ENCODE measurements at places on chromosomes 5 and 9.

- DNase-seq = no peak
Measured at GRCh38 chr9:3760031-3760430, 234.2 kb upstream of the RFX3 start.

DNA sequence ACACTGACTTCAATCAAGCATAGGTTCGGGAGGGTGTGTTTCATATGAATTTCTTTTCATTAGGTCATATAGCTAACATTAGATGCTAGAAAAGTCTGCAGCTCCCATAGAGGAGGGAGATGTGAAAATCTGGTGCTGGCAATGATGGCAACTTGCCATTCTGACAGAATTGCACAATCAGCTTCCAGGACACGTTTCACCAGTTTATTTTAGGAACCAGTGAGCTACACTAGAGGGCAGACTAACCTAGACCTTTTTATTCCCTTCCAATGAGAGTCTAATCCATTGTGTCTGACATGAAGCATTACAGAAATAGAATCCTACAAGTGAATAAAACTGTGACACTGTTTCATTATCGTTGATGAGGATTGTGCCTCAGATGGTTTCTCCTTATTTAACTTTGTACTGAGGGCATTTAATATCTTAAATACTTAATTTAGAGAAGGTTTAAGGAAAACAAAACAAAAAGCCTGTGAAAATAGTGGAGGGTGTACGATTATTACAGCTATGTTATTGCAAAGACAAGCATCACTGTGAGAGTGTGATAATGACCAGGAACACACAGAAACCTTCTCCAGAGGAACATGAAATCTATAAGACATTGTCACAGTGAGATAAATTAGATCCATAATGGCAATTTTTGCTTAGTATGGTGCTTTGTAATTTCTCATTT is 363.3 kb upstream of the RPS23 start:
- DNase-seq = peak; percentile 82

GRCh38 chr9:88980740-88981203 is 10.5 kb upstream of the S1PR3 start:
- peak; percentile 81 for DNase-seq

DNA sequence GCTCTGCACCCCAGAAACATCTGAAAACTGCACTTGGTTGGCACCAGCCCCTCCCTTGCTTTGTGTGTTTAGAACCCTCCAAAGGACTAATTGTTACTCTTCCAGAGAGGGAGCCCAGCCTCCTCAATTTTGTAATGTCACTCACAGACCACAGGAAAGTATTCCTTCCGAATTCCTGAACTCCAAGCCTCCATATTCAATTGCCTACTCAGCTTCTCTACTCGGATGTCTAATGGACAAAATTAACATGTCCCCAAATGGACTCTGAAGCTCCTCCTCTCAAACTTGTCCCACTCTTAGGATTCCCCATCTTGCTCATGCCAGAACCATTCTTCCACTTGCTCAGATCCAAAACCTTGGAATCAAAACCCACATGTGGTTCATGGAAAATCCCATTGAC is 3.9 kb upstream of the TMEM171 start:
- no peak for DNase-seq

DNA sequence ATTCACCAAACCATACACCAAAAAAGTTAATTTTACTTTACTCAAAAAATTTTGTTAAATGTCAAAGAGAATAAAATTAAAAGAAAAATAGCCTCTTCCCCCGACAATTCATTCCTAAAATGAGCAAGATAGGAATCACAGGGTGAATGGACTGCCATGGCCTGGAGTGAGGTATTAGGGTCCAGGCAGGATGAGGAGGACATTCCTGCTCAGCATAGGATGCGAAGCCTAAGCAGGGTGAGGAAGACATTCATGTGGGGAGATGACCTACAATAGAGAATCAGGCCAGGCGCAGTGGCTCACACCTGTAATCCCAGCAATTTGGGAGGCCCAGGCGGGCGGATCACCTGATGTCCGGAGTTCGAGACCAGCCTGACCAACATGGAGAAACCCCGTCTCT is 8.4 kb downstream of the NUDCD2 start:
- DNase-seq = no peak

DNA sequence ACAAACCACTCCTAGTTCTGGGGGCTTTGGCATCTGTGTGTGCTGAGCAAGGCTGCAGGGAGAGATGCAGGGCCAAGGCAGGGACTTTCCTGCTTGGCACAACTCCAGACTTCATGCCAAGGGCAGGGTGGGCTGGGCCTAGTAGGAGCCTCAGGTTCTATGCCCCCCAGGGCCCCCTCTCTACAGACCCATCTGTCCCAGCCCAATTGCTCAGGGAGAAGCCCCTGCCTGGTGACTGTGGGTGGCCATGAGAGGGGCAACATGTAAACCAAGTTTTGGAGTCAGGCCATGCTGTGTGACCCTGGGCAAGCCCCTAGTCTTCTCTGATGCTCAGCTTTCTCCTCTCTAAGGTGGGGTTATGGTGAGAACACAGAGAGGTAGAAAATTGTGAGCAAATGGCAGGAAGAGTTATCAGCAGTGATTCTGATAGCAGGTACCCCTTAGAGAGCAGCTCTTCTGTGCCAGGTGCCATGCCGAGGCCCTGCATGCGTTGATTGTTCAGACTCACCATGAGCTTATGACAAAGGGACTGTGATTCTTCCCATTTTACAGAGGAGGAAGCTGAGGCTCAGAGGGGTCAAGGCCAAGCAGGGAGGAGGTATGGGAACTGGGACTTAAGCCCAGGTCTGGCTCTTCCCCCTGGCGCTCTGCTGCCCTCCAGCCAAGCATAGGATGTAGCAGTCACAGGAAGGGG is 5.2 kb downstream of the OLFML2A start:
- no peak for DNase-seq

GRCh38 chr9:117715411-117715989 is 11.3 kb downstream of the TLR4 start:
- DNase-seq = no peak

DNA sequence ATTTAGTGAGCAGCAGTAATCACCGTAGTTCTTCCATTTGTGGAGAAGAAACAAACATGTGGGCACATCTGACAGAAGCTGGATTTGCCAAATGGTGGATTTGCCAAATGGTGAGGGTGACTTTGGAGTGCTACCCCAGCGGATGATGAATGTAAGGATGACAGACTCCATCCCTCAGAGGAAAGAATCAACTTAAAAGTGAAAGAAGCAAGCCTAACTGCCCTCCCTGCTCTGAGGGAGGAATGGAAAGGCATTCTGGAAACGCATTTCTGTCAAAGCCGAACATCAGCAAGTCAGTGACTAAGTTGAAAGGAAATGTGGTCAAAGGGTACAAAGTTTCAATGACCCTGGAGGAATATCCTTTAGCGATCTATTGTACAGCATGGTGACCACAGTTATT is 143.5 kb downstream of the GPBP1 start:
- no peak for DNase-seq

- DNase-seq = no peak
Measured at GRCh38 chr5:72108202-72109061, 1.2 kb downstream of the MAP1B start.

- no peak for DNase-seq
Measured at GRCh38 chr5:147780924-147781573, 1.5 kb downstream of the JAKMIP2 start.

DNA sequence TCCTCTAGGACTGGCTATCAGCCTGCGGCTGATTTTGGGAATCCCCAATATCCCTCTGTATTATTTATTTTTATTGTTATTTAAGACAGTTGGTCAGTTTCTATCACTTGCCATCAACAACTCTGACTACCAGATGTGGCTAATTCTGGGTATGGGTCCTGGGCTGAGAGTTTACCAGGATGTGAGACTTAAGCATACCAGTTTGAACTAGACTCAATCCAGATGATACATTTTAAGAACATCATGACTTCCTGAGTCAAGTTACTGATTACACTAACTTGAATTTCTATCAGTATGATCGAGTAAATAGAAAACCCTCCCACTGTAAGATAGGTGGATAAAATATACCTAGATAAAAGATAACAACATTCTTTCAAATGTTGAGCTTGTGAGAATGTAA is 634.0 kb downstream of the MAT2B start:
- DNase-seq = no peak

DNA sequence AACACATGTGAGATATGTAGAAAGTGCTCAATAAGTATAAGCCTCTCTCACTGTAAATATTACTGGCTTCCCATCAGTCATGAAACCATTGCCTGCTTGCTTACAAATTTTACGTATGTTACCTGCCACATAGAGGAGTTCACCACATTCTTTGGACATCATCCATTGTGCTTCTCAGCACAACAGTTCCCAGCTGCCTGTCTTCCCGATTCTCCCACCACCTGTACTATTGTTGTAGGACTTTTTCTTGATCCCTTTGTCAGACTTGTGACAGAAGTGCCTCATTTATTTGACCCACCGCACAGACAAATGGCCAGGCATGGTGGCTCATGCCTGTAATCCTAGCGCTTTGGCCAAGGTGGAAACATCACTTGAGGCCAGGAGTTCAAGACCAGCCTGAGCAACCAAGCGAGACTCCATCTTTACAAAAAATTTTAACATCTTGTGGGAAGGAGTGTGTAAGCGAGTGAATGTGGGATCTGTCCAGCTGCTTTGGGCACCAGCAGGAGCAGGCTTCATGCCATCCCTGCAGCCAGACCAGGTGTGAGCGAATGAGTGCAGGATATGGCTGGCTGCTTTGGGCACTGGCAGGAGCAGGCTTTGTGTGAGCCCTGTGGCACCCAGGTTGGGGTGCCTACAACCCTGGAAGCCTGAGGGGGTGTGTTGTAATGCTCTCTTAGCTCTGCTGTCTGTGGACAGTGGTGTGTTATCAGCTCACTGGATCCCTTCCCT is 139.9 kb upstream of the ELL2 start:
- DNase-seq = no peak

- DNase-seq = no peak
Measured at GRCh38 chr9:135326141-135326540, 153.4 kb upstream of the PPP1R26 start.

DNA sequence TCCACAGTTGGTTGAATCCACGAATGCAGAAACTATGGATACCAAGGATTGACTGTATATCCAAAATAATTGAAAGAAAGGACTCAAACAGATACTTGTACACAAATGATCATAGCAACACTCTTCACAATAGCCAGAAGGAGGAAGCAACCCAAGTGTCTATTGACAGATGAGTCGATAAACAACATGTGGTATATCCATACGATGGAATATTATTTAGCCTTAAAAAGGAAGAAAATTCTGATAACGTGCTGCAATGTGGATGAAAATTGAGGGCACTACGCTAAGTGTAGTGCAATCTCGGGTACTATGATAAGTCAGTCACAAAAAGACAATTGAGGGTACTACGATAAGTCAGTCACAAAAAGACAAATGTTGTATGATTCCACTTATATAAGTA is 83.6 kb upstream of the CPEB4 start:
- DNase-seq = no peak

DNA sequence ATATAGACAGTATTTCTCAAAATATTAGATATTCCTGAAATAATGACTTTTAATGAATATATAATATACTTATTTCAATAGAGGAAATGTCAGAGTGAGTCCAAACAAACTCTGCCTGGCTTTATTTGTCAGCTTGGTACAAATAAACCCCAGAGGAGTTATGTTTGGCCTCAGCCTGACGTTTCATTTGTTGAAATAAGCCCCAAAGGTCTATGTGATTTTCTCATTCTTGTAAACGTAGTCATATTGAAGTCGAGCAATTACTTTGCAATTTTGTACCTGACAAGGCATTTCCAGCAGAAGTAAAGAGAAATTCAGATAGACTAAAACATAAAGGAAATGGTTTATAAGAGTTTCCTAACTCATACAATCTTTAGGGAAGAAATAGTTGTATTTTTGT is 57.9 kb downstream of the MCCC2 start:
- DNase-seq = no peak

DNA sequence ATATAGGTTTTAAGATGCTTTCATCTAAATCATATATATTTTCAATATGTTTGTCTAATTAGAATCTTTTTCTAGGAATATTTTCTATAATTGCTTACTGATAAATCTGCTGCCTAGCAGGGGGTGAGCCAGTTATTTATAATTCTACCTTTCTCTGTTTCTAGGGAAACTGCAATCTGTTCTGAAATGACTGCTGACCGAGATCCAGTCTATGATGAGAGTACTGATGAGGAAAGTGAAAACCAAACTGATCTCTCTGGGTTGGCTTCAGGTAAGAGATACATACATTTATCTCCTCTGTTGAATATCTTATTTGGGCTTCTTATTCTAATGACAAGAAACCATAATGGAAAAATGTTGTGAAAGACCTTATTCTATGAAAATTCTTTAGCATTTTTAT is 127.3 kb downstream of the XRCC4 start:
- DNase-seq = no peak

GRCh38 chr5:97111004-97111403 is 31.4 kb downstream of the LIX1 start:
- no peak for DNase-seq

DNA sequence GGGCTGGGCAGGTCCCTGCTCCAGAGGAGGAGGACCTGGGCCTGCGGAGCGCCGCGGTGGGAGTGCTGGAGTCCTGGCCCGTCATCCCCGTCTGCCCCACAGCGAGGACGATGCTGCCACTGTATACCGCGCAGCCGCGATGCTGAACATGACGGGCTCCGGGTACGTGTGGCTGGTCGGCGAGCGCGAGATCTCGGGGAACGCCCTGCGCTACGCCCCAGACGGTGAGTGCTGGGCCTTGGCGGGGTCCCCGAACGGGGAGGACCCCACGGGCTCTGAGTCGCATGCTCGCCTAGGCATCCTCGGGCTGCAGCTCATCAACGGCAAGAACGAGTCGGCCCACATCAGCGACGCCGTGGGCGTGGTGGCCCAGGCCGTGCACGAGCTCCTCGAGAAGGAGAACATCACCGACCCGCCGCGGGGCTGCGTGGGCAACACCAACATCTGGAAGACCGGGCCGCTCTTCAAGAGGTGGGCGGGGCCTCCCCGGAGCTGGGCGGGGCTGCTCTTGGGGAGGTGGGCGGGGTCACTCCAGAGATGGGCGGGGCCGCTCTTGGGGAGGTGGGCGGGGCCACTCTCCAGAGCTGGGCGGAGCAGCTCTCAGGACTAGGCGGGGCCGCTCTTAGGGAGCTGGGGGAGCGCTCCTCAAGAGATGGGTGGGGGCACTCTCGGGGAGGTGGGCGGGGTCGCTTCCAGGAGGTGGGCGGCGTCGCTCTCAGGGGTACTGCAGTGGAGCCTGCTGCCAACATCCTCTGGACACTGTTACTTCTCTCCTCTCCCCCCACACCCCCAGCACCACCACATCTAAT is 13.1 kb downstream of the LRRC26 start:
- peak; percentile 6 for DNase-seq

GRCh38 chr5:57429513-57430120 is 53.0 kb downstream of the ACTBL2 start:
- no peak for DNase-seq

GRCh38 chr5:159220206-159220605 is 10.9 kb upstream of the RNF145 start:
- DNase-seq = no peak

DNA sequence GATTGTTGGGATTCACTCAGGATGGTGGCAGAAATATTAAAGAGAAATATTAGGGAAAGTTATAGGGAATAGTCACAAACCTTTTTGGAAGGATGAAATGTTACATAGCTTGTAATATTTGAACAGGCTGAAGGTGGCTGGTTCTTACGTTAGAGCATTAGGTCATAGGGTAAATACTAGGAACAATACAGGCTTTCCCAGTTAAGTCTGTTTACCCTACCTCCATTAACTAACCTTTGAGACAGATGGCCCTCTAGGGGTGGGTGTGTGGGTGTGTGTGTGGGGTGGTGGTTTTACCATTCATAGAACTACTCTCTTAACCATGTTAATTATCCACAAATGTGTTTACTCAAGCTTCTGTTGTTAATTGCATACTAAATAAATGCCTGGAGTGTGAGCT is 94.3 kb upstream of the STK32A start:
- DNase-seq = no peak

GRCh38 chr5:35765921-35766320 is 90.8 kb upstream of the IL7R start:
- DNase-seq = no peak

- no peak for DNase-seq
Measured at GRCh38 chr5:137040024-137040423, 459.1 kb downstream of the SPOCK1 start.
